Kidney (tissue), 22 donors: ENCODE measurements at places on chromosomes 1 and 21.

GRCh38 chr1:119968601-119969000 lies 72.3 kb upstream of the ADAM30 start:
- DNase-seq, result no peak

DNA sequence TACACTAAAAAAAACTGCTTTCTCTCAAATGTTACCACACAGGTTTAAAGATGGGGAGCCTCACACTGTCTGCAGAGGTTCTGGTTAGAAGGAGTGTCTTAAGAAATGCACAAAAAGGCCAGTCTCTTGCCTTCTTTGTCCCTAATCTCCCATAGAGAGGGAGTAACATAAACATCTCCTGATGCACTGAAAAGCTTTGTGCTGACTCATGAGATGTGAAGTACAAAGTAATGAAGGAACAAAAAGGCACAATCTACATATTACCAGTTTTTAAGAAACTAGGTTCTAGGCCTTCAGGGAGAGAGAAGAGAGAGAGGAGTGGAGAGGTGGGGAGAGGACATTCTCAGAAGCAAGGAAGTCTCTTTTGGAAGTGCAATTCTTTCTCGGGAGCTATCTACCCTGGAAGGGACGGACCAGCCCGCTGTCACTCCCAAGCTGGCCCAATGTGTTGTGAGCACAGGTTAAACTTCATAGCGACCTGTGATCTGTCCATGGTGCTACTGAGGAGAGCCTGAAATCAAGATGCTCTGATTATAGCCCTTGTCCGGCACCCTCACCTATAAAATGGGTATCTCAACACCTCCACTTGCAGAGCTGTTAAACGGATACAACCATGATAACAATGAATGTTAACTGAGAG lies 458.1 kb downstream of the DISC1 start:
- DNase-seq, result peak; percentile 38

- DNase-seq, result no peak
Measured at GRCh38 chr1:241610056-241610815, 29.9 kb downstream of the CHML start.

GRCh38 chr1:85578321-85579295 lies 2.0 kb upstream of the CCN1 start:
- DNase-seq, result peak; percentile 48

DNA sequence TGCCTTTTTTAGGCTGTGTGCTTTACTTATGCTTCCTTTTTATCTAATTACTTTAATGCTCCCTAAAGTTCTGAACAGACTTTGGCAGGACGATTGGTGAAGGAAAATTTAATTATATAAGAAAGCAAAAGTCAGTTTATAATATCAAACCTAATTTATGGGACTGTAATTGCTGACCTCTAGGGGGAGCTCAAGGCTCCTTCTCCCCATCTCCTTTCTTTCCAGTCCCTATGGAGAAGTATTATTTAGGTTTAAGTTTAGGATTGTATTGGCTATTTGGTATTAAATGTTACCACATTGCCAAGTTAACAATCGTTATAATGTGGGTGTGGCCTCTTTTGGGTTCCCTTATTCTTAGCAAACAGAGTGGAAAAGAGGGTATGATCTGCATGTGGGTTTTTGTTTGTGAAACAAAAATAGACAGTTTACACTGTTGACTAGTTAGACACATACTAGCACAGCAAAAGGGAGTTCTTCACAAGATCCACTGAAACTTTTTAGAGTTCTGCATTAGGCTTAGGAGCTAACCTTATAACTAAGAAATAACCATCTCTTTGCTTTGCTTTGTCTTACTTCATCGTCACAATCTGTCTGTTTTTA lies 48.2 kb upstream of the TNFSF4 start:
- no peak for DNase-seq

- no peak for DNase-seq
Measured at GRCh38 chr1:63537940-63538339, 14.6 kb downstream of the EFCAB7 start.

GRCh38 chr1:172469717-172470116 lies 25.8 kb upstream of the PIGC start:
- DNase-seq, result no peak

- no peak for DNase-seq
Measured at GRCh38 chr1:108016451-108016920, 51.5 kb upstream of the VAV3 start.

DNA sequence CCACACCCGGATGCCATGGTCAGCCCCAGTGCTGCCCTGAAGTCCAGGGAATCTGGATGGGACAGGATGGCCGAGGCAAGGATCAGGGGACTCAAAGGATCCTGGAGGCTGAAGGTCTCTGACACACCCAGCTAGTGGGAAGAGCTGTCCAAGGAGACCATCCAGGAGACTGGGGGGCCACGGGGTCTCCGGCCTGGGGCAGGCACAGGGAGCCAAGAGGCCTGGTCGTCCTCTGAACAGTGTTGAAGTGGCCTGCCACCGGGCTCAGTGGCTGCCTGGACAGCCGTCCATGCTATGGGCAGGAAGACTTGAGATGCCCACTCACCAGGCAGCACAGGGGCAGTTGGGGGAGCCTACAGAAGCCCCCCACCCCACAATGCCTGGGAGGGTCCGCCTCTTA lies 41.9 kb downstream of the MEGF6 start:
- DNase-seq, result no peak

GRCh38 chr1:68808351-68808750 lies 311.5 kb upstream of the DEPDC1 start:
- DNase-seq, result no peak

- DNase-seq, result no peak
Measured at GRCh38 chr1:154619181-154619948, 11.4 kb upstream of the ADAR start.
